DMS153 (cell line): ENCODE measurements at places on chromosomes 7 and 10.

GRCh38 chr10:30000802-30001571 lies 58.4 kb downstream of the JCAD start:
- no peak for DNase-seq

- peak; percentile 81 for DNase-seq
These were observed 60.4 kb downstream of the AFAP1L2 start for GRCh38 chr10:114343623-114344505.

- DNase-seq = no peak
These were observed 54.4 kb upstream of the FAM133B start for GRCh38 chr7:92644406-92645113.

GRCh38 chr10:73338801-73339368 lies 19.8 kb downstream of the CFAP70 start:
- no peak for DNase-seq

DNA sequence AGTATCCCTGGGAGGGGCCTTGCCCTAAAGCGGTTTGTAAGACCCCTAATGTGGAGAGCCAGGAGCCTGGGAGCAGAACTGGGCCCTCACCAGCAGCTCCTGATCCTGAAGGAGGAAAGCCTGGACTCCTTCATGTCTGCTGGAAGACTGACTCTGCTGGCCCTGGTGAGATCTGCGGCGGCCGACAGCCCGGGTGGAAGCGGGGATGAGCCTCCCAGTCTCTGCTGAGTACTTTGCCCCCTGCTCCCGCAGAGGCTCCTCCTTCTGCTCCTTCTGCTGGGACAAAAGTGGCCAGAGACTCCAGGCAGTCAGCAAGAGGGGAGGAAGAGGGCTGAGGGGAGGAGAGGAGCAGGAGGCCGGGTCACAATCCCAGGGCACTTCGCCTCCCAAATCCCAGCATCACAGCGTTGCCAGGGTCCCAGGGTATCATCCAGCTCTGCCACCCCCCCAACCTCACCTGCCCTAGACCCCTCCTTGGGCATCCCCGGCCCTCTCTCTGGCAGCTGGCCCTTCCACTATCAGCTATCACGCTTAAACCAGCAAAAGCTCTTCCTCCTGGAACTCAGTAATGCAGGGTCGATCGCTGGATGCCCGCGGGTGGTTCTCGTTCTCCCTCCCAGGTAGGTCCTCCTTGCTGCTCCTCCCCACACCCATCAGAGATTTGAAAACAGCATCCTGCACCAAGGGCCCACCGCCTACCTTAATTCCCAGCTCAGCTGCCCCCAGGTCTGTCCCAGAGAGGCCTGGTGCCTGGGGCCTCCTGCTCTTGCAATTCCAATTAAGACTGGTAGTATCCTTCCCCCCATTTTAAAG lies 7.9 kb downstream of the TBATA start:
- DNase-seq = no peak
